ENCODE measurements at places on chromosomes 4 and X.

- no peak for DNase-seq
These were observed 167.1 kb upstream of the AADAT start for GRCh38 chr4:170256807-170257206.

DNA sequence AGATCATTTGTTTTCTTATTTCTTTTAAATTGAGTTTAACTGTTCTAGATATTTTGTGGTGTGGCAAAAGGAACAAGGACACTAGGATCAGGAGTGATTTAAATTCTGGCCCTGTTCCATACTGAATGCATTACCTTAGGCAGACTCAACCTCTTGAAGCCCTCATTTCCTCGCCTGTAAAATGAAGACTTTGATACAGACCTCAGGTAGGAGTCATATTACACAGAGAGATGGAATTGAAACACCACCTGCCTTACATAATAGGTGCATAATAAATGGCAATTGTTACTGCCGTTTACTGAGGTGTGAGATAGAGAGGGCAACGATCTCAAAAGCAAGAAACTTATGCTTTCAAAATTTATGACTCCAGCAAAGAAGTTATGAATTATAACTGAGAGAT is 28.2 kb upstream of the RASSF6 start:
- DNase-seq = no peak

DNA sequence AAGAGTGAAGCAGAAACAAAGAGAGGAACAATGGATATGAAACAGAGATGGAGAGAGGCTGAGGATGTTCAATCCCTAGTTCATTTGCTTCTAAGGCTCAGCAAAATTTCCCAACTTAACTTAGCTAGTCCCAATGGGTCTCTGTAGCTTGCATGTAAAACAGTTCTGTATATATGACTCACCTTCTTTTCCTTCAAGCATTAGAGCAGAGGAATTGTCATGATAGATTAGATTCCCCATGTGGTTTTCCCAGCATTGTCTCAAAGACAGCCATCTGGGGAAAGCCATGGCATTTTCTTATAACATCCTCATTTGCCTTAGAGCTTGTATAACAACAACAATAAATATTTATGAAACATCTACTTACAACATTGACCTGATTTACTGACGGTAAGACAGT is 93.9 kb upstream of the GATB start:
- no peak for DNase-seq

GRCh38 chr4:121711263-121712000 is 14.7 kb upstream of the ANXA5 start:
- DNase-seq = peak; percentile 92

DNA sequence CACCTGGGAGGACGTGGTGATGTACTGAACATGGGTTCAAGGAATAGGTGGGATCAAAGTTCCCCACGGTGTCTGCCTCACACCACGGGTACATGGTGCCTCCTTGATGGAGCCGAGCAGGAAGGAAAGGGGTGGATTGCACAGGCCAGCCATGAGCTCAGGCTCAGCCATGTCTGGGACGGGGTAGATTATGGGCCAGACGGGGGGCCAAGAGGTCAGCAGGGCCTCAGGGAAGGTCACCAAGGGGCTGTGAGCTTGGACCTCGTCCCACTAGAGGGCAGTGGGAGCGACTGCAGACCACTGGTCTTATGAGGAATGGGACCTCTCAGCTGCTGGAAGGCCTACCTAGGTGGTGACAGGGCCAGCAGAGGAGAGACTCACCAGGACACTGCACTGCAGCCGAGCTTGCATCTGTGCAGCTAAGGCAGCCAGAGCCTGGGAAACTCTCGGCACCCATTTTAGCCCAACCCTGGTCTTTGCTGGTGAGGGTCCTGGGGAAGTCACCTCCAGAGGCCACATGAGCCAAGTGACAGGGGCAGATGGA is 38.4 kb downstream of the JAKMIP1 start:
- DNase-seq = no peak

DNA sequence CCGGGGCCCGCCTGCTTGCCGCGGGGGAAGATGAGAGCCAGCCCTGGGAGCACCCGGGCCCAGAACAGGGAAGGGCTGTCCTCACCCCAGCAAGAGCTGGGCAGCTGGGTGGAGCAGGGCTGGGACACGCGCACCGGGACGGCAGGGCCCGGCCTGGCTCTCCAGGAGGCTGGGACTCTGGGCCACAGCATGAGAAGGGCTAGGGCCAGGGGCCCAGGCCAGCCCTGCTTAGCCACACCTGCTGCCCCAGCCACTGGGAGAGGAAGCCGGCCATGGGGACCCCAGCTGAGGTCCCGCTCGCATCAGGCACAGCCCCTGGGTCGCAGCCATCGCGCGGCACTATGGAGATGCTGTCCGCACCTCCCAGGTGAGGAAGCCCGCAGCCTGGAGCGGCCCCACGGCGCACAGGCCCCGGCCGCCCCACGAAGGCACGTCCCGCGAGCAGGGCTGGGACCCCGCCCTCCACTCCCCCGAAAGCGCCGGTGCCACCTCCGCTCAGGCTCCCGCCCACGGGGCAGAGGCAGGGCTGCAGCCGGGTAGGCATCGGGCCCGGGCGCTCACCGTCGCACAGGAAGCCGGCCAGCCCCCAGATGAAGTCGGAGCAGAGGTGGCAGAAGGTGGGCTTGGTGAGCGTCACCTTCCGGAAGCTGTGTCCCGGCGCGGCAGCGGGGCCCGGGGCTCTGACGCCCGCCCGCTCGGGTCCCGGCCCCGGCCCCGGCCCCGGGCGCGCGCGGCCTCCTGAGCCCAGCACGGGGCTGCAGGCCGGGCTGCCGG is 531 bp downstream of the DGKQ start:
- DNase-seq = no peak

- DNase-seq = no peak
These were observed 182.1 kb downstream of the CPE start for GRCh38 chr4:165560941-165561340.

GRCh38 chr4:146637621-146638332 is 916 bp upstream of the POU4F2 start:
- no peak for DNase-seq

GRCh38 chr4:165532976-165533375 is 154.2 kb downstream of the CPE start:
- no peak for DNase-seq

DNA sequence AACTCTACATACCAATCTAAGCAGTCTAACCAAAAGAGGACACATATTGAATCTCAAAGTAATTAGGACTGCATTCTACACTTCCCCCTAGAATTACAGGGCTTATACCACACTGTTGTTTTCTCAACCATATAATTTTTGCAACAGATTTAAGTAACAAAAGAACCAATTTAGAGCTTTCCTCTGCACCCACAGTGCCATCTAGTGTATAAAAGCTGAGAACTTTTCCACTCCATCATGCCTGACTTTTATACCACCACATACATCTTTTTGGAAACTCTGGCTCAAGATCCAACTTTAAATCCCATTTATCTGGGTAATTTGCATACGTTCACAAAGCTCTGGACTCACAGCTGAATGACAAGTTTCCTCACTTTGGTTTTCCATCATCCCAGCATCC is 99.5 kb downstream of the EFHC2 start:
- no peak for DNase-seq

GRCh38 chrX:50697691-50698090 is 116.3 kb downstream of the SHROOM4 start:
- DNase-seq = no peak

GRCh38 chr4:1052231-1052671 is 40.8 kb downstream of the FGFRL1 start:
- no peak for DNase-seq

DNA sequence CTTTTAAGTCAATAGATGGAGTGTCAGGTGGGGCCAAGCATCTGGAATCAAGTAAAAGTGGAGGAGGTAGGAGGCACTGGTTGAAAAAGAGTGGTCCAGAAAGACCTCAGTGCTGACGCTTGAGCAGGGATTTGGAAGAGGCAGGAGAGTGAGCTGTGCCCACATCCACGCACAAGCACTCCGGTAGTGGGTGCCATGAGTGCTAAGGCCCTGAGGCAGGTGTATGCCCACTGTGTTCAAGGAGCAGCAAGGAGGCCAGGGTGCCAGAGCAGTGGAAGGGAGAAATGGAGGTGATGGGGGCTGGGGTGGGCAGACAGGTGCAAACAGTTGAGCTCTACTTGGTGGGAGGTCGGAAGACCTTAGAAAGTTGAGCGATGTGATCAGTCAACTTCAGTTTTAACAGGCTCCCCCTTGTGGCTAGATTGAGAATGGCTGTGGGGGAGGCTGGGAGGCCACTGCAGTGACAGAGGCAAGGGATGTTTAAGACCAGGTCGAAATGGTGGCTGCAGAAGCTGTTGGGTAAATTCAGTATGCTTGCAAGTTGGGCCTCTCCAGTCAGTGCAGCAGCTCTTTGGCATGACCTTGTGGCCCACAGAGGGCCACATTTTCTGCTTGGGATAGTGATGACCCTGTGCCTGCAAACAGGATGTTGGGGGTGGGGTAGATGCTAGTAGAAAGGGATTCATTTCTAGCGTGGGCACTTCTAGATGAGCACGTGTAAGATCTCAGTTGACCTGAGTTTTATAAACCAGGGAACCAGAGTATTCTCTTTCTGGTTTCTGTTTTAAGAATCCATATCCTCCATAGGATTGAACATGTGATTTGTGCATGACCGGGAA is 12.7 kb downstream of the TKTL1 start:
- peak; percentile 73 for DNase-seq

- DNase-seq = no peak
These were observed 41.2 kb downstream of the AMOT start for GRCh38 chrX:112799425-112799824.

GRCh38 chr4:111494471-111494870 is 650.8 kb upstream of the FAM241A start:
- no peak for DNase-seq

DNA sequence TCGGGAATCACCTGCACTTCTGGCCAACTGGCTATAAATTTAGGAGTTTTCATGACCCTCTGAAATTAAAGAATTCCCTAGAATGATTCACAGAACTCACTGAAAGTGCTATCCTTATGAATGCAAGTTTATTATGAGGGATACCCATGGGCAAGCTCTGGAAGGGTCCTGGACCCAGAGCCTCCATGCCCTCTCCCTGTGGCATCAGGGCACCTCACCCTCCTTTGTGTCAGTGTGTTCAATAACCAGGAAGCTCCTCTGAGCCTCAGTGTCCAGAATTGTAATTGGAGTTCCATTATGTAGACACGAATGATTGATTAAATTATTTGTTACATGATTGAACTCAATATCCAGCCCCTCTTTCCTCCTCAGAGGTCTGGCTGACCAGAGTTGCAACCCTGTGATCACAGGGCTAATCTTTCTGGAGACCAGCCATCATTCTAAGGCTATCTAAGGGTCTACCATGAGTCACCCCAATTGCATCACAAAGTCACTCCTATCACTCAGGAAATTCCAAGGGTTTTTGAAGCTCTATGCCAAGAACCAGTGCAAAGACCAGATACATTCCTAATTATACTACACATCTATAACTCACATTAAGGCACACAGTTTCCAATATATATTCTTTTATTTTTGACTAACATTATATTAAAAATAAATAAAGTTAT is 8.9 kb downstream of the ANXA3 start:
- no peak for DNase-seq

GRCh38 chrX:68703846-68704245 is 56.4 kb downstream of the STARD8 start:
- no peak for DNase-seq

GRCh38 chr4:4995908-4996265 is 23.4 kb downstream of the CYTL1 start:
- DNase-seq = no peak

- no peak for DNase-seq
These were observed 1240.7 kb downstream of the C4orf33 start for GRCh38 chr4:130336585-130337217.

- no peak for DNase-seq
These were observed 12.3 kb downstream of the CHRNA9 start for GRCh38 chr4:40347472-40347871.

Measured in ovary (tissue), 10 donors.